Pericardium fibroblast (primary cell): ENCODE measurements at places on chromosomes 5 and 9. TPM values are rescaled to one million over a fixed set of nuclear protein-coding genes. Genes with fewer than 3 reads are reported as not detected.

Gene SLC36A2
- total RNA-seq: not detected in 2 replicates

Gene CENPH
- total RNA-seq: 2.6 and 3.4 TPM in 2 replicates

Gene OGN
- total RNA-seq: 30.7 and 78.1 TPM in 2 replicates

Gene CFAP77
- total RNA-seq: 0.34 TPM in 1 of 2 replicates, not detected in the other

Gene PPP2R2B
- not detected in 2 replicates for total RNA-seq

Gene NIPAL4
- 0.26 TPM in 1 of 2 replicates, not detected in the other for total RNA-seq

Gene PIP5KL1
- total RNA-seq: 7.9 and 8.9 TPM in 2 replicates

Gene FBP2
- not detected in 2 replicates for total RNA-seq

Gene ACTBL2
- total RNA-seq: 0.35 TPM in 1 of 2 replicates, not detected in the other

Gene CARTPT
- total RNA-seq: not detected in 2 replicates
